Gastrocnemius medialis (tissue), 4 donors: ENCODE measurements at places on chromosomes 12 and 14. TPM values are rescaled to one million over a fixed set of nuclear protein-coding genes. Genes with fewer than 3 reads are reported as not detected.

Gene KRT76
- total RNA-seq, result not detected

Gene EID3
- 1.1 TPM for total RNA-seq

Gene MYH6
- 20.4 TPM for total RNA-seq

Gene TAS2R50
- not detected for total RNA-seq

Gene KHNYN
- 35.1 TPM for total RNA-seq

Gene IL31
- not detected for total RNA-seq

Gene MYG1
- 44.9 TPM for total RNA-seq

Gene ZDHHC22
- not detected for total RNA-seq

Gene TBPL2
- not detected for total RNA-seq

Gene ZFYVE26
- 18.3 TPM for total RNA-seq

Gene EFCAB11
- total RNA-seq, result 1.5 TPM

Gene HOXC13
- total RNA-seq, result not detected

Gene HOXC12
- not detected for total RNA-seq

Gene LRTM2
- not detected for total RNA-seq

Gene COQ10A
- 17.7 TPM for total RNA-seq

Gene RASAL1
- total RNA-seq, result not detected

Gene MYF5
- 1.7 TPM for total RNA-seq

Gene STAB2
- not detected for total RNA-seq

Gene ATP2B1
- 46.9 TPM for total RNA-seq

Gene KRT71
- not detected for total RNA-seq

Gene SLCO1B3
- 0.13 TPM for total RNA-seq

Gene KCNH3
- total RNA-seq, result not detected

Gene TPPP2
- 0.95 TPM for total RNA-seq

Gene KANSL2
- 71.4 TPM for total RNA-seq

Gene RPL10L
- total RNA-seq, result not detected

Gene TMTC1
- 43.1 TPM for total RNA-seq

Gene SPX
- 2.4 TPM for total RNA-seq

Gene CPNE6
- not detected for total RNA-seq

Gene TGM1
- 0.20 TPM for total RNA-seq
